Stimulated activated naive CD4-positive, alpha-beta T cell (primary cell): ENCODE measurements at places on chromosomes 3 and 15.

DNA sequence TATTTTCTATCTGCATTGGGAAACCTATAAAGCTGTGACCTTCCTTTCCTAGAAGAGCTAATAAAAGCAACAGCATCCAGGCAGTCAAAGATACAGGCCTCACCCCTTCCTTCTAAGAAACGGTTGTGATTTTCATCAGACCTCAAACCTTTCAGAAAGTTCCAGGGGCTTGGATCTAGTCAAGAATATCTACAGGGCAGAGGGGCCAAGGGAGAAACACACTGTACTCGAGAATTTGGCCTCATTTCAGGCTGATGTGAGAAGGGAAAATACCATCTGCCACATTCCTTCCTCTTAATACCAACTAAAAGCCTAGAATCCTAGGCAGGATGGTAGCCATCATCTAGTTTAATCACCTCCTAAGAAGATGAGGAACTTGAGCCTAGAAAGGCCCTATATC, 24.5 kb upstream of the BCL6 start:
- DNase-seq = no peak

DNA sequence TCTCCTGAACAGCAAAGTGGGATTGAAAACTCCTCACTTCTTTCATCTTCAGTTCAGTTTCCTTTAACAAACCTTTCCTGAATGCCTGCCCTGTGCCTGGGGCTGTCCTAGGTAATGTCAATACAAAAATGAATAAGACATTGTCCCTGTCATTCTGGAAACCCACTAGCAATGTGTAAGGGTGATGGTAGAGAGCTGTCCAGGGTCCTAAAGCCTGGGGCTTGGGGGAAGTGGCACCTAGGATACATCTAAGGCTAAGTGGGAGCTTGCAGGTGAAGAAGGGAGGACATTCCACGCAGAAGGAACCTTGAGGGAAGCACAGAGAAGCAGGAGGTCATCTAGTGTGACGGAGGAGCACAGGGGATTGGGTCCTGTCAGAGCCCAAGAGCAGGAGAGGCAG, 212.7 kb upstream of the PPP2R3A start:
- DNase-seq = no peak

- no peak for DNase-seq
Observed at GRCh38 chr3:46996689-46997452, 17.4 kb downstream of the NBEAL2 start.

DNA sequence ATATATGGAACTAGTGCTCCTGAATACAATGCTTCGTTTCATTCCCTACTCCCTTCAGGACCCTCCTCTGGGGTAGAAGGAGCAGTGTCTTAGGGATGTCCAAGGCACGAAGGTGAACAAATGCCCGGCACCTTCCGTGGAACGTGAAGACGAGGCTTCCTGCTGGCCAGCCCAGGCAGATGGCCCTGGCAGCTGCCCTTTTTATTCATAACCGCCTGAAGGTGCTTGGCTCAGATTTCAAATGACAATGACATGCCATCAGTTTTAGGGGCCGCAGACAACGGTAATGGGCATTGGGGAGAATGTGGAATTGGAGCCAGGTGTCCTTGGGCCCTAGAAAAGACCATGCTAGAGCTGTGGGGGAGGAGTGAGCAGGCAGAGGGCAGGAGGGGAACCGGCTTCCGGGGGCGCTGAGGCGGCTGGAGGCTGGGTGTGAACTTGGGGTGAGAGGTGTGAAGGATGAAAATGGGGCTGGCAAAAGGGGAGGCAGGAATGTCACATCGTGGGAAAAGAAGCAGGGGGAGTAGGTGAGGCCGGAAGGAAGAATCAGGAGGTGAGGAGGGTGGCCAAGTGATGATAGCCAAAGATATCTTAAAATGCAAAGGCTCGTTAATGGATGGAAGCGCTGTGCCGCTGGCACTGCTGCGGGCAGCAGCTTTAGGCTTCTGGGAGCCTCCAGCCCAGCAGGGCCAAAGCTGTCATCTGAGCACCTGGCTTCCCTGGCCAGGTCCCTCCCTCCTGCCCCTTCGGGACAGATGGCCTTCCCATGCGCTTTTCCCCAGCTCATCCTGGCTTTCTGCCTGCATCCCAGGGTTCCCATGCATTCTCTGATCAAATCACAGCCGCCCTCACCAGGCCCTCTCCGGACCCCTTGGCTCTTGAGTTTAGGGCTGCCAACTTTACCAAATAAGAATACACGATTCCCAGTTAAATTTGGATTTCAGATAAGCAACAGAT, 93.7 kb downstream of the TMEM266 start:
- DNase-seq = no peak

DNA sequence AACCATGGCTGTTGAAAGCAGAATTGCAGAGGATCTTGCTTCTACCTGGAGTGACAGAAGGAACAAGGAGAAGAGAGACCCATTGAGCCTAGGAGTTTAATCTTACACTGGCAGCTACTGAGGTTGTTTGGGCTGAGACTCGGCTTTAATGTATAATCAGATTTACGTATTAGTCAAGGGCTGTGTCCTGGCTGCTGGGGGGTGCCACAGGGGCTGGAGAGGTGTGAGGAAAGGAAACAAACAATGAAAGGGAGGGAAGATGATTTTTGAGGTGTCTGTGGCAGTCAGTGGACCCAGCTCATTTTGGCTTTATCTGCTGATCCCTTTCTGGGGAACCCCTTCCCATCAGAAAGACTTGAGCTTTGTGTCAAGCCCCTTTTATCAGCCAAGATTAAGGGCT, 95.7 kb downstream of the PRICKLE2 start:
- DNase-seq = no peak

- DNase-seq = no peak
Observed at GRCh38 chr3:182000447-182000846, 288.7 kb downstream of the SOX2 start.

- no peak for DNase-seq
Observed at GRCh38 chr15:52732551-52732950, 53.4 kb upstream of the ATOSA start.

DNA sequence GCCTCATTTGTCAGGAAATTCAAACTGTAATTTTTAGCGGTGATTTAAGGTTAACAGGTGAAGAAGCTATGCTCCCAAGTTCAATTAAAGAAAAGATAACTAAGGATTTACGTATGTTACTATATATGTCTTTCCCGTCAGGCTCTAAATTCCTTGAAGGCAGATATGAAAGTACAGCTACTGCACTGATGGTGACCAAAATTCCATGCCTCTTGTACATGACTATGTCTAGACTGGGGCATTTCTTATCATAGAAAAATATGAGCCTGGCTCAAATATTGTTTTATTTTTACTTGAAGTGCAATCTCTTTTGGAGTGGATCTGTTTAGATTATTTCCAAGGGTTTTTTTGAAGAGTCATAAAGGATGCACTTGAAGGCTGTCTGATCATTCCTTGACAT, 647.1 kb upstream of the KCNMB2 start:
- no peak for DNase-seq

- DNase-seq = no peak
Observed at GRCh38 chr3:70310809-70311208, 1.6 kb downstream of the MDFIC2 start.

- no peak for DNase-seq
Observed at GRCh38 chr3:63343674-63344073, 65.6 kb downstream of the SYNPR start.

GRCh38 chr15:67944010-67944641, 104.3 kb upstream of the RNU6-1 start:
- no peak for DNase-seq

DNA sequence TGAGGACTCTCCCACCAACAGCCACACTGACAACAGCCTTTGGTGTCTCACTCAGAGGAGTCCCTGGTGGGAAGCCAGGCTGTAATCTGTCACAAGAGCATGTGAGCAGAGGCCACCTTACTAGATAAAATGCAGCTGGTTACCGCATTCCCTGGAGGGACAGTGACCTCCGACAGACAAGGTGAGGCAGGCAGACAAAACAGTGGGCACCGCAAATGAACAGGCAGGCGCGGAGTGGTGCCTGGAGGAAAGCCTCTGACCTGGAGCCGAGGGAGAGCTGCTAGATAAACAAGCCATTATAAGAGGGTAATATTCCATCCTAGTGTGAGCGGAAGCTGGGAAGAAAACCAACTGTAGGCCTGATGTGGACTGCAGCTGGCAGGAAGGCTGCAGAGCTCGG, 736.4 kb downstream of the FHIT start:
- no peak for DNase-seq
